Stimulated activated CD8-positive, alpha-beta memory T cell treated with anti-CD3 and anti-CD28 coated beads, Interleukin-15, amount 100 ng/mL, for 48 hours (primary cell): ENCODE measurements at places on chromosomes 1 and 21.

DNA sequence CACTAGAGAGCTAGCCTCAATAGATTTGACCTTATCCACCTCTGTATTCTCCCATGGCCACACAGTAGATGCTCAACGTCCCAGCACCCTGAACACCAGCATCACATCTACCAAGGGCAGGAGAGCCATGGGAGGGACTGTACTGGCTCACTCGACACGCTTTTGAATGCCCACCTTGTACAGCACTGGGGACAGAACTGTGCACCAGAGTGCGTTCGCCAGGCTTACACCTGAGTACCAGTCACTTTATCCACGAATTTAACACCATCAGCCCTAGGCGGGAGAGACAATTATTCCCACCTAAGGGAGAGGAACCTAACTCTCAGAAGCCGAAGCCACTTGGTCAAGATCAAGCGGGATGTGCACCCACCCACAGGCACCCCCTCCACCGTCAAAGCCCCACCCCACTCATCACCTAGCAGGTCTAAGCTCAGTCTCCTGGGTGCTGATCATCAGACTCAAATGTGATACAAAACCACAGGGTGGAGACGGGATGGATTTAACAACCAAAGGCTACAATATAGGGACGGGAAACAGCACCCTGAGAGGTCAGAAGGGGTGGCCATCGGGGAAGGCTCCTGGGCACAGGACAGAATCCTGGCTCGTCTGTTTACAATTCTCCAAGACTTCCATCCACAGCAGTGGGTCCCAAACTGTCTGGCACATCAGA lies 110.5 kb downstream of the GLIS1 start:
- DNase-seq = no peak

DNA sequence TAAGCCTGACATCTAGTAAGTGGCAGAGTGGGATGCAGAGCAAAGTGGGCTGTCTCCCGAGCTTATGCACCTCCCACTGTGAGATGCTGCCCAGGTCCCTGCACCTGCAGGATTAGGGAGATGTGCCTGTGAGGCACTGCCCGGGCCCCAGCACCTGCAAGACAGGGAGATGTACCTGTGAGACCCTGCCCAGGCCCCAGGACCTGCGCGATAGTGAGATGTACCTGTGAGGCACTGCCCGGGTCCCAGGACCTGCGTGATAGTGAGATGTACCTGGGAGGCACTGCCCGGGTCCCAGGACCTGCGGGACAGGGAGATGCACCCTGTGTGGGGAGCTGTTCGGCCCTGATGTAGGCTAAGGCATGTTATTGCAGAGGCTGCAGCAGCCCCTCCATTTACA lies 622.8 kb downstream of the PTPRU start:
- no peak for DNase-seq

- DNase-seq = no peak
Measured at GRCh38 chr1:53913352-53914033, 19.5 kb downstream of the DIO1 start.

DNA sequence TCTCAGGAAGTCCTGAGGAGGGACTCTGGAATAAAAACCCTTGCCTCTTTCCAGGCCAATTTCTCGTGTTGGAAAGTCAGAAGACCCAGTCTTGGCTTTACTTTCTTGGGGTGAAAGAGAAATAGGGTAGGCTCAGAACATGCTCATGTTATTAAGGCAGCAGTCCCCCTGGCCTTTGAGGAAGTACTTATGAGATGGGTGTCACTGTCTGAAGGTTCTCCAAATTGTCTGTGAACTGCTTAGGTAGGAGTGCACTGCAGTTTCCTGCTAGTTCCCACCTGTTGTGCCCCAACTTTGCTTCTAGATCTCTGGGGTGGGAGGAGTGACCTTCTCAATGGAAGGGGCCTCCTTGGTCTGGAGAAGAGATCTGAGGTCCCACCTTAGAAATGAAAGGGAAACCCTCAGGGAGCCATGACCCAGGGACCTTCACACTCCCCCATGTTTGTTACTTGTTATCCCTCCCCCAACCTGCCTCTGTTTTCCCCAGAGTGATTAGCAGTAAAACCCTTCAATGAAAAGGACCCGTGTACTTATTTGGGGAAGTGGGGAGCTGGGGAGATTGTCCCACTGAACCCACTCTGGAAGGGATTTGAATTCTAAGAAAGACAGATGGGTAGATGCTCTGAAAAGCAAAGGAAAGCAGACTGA lies 5.7 kb downstream of the ZNF691 start:
- no peak for DNase-seq

- no peak for DNase-seq
Measured at GRCh38 chr1:10986525-10986890, 25.9 kb upstream of the TARDBP start.
